Hematopoietic multipotent progenitor cell treated with erythropoietin and hydrocortisone succinate and interleukin-3 and kit ligand, for 6 days (in vitro differentiated cells): ENCODE measurements at places on chromosomes 1 and 21.
A peak's percentile ranks its signal among the peaks of the same experiment; 100 is the strongest.

GRCh38 chr1:214398490-214398889, 117.5 kb downstream of the SMYD2 start:
- no peak for DNase-seq

GRCh38 chr1:151292207-151293030, 10.3 kb downstream of the ZNF687 start:
- DNase-seq, result peak; percentile 27

DNA sequence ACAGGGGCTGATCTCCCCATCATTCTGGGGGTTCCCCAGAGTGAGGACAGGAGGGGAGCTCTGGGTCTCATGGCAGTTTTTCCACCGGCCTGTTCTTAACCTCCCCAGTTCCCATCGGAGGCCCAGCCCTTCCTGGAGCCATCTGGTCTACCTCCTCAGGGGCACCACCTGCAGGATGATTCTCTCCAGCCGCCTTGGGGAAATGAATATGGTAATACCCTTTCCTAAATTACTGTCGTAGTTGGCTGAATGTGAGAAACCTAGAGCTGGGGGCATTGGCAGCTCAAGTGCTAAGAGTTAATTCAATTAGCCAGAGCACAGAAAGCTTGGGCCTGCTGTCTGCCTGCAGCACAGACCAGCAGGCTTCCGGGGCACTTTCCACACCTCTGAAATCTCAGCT, 64.9 kb downstream of the TAS1R2 start:
- DNase-seq, result no peak

DNA sequence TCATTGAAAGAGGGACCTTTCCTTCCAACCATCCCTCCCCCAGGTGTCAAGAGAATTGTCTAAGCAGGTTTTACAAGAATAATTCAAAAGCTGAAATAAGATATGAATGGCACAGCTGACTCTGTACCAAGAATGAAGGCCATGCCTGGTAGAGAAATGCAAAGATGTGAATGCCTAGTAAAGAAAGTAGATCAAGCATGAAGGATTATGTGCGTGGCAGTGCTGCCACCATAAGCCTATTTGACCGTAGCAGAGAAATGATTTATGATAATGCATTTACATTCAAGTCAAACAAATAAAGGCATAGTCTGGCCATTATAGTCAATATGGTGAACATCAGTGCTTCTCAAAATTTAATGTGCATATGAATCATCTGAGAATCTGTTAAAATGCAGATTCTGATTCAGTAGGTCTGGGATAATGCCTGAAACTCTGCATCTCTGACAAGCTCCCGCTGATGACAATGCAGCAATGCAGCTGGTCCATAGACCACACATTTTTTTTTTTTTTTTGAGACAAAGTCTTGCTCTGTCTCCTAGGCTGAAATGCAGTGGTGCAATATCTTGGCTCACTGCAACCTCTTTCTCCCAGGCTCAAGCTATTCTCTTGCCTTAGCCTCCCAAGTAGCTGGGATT, 16.6 kb upstream of the CLCA4 start:
- DNase-seq, result no peak

DNA sequence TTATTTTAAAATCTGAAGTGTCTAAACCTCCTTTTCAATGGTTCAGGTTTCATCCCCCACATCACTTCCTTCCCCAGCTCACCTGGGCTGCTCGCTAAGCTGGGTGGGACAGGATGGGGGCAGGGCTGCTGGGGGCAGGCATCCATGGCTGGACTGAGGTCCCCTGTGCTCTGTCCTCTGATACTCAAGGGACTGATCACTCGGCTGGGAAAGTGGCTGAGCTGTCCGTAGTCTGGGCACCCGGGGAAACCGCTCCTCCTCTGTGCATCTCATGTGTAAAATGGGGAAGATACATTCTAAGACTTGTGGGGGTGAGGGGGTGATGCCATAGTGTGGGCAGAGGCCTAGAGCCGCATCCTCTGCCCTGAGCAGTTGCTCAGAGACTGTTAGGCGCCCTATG, 411.2 kb downstream of the MATN1 start:
- DNase-seq, result no peak

- no peak for DNase-seq
Measured at GRCh38 chr1:46804926-46805325, 6.1 kb downstream of the CYP4B1 start.

- DNase-seq, result peak; percentile 18
Measured at GRCh38 chr21:37292941-37293340, 25.8 kb upstream of the VPS26C start.
